ENCODE measurements at places on chromosomes 7 and 10. TPM values are rescaled to one million over a fixed set of nuclear protein-coding genes. Genes with fewer than 3 reads are reported as not detected.

Gene BTBD16
- 0.54 TPM for total RNA-seq

Gene TMEM26
- 0.14 TPM for total RNA-seq

Gene DOCK4
- total RNA-seq = 28.5 TPM

Gene MACC1
- 0.28 TPM for total RNA-seq

Gene PRKRIP1
- total RNA-seq = 19.9 TPM

Gene RET
- 5.4 TPM for total RNA-seq

Measured in sigmoid colon (tissue), 7 donors.